ENCODE measurements at places on chromosomes 6 and 20.

DNA sequence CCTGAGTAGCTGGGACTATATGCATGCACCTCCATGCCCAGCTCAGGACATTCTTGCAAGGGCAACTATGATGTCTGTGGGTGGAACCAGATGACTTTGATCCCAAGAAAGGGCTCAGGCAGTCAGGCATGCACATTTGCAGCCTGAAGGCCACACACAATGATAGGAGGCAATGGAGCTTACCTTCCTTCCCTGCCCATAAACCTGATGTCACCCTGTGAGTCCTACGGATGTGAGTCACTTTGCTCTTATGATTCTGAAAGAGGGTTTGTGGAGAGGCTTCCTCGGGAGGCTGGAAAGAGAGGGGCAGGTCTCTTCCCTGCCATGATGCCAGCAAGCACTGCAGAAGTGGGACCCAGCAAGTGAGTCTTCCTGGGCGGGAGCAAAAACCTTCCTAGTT lies 202.4 kb downstream of the LY86 start:
- no peak for DNase-seq

- no peak for DNase-seq
Observed at GRCh38 chr20:63094767-63095499, 88.2 kb upstream of the BHLHE23 start.

DNA sequence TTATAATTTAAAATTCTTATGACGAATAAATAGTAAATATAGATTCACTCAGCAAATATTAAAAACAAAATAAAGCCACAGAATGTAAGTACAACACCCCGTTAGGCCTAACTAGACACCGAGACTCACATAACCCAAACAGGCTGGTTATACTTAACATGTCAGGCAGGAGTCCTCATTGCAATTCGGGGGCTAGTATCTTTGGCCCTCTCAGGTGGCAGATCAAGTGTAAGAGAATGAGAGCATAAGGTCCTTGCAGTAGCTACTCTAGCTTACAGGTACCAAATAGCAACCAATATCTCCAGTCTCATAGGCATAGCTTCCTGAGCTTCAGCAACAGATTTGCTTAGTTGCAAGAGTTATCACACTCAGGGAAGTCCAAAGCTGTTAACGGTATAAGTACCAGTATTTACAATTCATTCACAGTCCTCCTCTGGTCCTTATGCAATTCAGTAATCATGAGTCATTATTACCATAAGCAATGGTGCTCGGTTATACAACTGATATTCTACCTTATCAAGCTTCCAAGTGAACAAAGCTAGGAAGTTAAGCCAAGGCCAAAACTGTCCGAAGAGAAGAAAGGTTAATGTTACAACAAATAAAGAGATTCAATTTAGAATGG lies 20.1 kb downstream of the REV3L start:
- no peak for DNase-seq

GRCh38 chr6:31125162-31125561 lies 4.9 kb upstream of the CDSN start:
- DNase-seq = no peak

GRCh38 chr6:52877168-52877567 lies 32.3 kb downstream of the GSTA3 start:
- no peak for DNase-seq

GRCh38 chr6:44115866-44116265 lies 11.4 kb downstream of the MRPL14 start:
- DNase-seq = no peak

DNA sequence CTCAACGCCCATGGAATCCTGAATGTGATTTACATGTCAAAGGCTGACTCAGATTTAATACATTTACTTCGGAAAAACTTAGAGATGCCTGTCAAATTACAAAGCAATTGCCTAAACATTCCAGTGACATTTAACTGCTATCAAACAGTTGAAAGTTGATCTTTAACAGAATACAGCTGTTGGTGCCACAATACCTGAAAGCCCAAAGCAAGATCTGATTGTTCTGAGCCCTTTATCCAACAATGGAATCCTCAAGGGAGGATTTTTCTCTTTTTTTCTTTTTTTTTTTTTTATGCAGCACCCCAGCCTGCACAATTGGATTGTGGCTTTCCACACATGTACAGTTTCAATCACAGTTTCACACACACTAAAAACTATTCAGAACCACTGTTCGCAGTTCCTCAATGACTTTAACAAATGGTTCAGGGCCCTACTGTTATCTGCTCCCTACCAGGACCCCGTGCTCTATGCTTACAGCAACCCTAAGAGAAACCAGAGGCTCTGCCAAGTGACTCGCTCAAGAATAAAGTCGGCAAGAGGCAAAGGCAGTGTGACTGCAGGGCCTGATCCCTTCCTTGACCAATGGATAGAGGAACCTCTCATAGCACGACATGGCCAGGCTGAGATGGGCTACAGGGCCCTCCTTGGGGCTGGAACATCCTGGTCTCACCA lies 33.3 kb downstream of the EPB41L2 start:
- no peak for DNase-seq

DNA sequence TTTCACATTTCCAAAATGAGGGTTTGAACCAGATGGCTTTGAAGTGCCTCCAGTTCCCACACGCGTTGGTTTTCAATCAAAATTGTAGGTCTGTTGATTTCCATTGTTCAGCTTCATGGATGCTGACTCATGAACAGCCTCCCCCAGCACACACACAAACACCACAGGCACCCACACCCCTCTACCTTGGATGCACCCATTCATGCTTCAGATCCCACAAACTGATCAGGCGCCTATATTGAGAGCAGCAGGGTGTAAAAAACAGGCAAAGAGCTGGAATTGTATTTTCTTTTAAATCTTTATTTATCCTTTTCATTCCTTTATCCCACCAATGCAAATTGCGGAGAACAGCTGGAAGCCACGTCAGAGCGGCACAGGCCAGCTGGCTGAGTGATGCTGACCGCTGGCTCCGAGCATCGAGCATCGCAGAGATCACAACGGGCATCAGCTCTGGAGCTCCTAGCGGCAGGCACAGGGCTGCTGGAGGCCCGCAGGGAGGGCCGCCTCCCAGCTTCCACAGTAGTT lies 29.3 kb upstream of the TBC1D7 start:
- DNase-seq = no peak

- no peak for DNase-seq
Observed at GRCh38 chr6:144156991-144157390, 6.7 kb downstream of the STX11 start.

- no peak for DNase-seq
Observed at GRCh38 chr20:32786059-32786760, 24.0 kb downstream of the DNMT3B start.

- DNase-seq = no peak
Observed at GRCh38 chr6:138371452-138371711, 6.3 kb upstream of the SMIM28 start.

DNA sequence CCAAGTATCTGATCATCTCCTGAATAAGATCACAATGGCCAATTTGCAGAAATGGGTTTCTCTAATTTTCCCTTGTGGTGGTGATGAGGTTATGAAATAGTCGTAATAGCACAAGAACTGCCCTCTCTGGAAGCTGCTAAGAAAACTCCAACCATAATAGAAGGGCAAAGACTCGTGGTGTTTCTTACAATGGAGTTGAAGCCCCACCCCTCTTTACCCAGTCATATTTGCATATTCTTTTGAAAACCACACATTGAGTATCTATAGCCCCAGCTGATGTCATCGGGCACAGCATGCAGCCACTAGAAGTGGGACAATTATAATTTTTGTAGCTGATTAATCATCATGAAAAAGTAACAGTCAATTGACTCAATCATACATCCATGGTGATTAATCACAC lies 452.1 kb upstream of the POU3F2 start:
- no peak for DNase-seq

DNA sequence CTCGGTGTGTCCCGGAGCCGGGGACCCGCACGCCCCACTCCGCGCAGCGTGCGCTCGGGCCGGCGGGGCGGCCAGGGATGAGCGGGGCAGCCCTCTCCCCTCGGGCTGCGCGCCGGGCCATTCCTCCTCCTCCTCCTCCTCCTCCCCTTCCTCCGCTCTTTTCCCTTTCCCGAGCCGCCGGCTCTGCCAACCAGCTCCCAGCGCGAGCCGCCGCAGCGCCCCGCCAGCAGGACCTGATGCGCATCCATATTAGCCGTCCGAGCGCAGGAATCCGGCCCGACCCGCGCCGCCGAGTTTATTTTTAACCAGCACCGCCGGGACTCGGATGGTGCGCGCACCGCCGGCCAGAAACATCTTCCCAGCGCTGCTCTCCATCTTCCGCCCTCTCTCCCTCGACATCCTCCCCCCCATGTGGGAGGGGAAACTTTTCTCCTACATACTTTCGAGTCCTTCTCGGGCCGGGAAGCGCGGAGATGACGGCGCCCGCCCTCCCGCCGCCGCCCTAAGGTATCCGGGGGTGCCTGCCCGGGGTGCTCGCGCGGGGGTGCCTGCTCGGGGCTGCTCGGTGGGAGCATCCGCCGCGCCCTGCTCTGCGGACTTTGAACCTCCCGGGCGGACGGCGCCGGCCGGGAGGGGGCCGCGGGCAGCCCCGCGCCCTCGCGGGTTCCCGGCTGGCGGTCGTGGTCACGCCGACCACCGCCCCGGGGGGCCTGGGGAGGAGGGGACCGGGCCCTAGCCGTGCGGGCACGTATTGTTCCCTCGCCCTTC lies 619 bp downstream of the RREB1 start:
- DNase-seq = peak; percentile 40

DNA sequence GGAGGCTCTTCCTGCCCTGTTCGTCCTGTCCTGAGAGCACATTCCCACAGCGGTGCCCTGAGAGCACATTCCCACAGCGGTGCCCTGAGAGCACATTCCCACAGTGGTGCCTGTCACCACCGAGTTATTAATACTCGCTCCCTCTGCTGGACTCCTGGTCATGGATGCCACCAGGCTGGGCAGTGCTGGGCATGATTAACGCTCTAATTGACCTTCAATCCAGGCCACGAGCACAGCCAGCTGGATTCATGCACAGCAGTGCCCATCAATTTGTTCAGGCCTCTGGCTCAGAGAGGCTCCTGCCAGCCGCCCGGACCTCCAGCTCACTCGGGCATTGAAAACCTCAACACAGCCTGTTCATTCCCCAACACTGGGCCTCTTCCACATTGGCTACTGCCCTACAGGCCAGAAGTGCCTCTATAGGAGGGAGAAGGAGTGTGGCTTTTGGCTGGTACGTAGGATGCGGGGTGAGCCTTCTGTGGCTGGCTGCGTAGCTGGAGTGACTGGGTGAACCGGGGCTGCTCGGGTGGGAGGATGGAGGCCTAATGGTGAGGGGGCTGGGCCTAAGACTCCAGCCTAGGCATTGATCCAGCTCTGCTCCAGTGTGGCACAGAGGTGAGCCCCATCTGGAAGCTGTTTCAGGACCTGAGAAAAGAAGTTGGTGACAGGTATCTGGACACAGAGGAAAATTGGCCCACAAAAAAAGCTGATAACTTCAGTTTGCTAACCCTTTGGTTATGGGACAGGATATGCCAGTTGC lies 9.3 kb downstream of the IP6K3 start:
- DNase-seq = no peak

DNA sequence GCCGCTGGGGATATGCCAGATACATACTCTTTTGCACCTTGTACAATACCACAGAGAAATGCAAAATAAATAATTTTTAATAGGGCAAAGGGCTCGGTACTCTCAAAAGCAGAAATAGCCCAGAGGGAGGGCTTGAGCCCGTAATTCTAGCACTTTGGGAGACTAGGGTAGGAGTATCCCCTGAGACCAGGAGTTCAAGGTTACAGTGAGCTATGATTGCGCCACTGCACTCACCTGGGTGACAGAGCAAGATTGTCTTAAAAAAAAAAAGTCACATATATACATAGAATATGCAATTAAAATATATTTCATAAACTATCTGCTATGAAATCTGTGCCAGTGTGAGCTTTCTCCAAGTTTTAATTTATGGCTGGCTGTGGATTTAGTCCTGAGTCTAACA lies 818 bp upstream of the TRMT11 start:
- no peak for DNase-seq

All from stimulated activated CD4-positive, alpha-beta T cell treated with anti-CD3 and anti-CD28 coated beads, Interleukin-2, amount 100 ng/mL, for 4 hours (primary cell).